Stimulated activated effector memory CD8-positive, alpha-beta T cell treated with anti-CD3 and anti-CD28 coated beads, Interleukin-12 subunit alpha, Interleukin-12 subunit beta, amount 100 ng/mL, for 72 hours (primary cell): ENCODE measurements at places on chromosomes 16 and 17.

DNA sequence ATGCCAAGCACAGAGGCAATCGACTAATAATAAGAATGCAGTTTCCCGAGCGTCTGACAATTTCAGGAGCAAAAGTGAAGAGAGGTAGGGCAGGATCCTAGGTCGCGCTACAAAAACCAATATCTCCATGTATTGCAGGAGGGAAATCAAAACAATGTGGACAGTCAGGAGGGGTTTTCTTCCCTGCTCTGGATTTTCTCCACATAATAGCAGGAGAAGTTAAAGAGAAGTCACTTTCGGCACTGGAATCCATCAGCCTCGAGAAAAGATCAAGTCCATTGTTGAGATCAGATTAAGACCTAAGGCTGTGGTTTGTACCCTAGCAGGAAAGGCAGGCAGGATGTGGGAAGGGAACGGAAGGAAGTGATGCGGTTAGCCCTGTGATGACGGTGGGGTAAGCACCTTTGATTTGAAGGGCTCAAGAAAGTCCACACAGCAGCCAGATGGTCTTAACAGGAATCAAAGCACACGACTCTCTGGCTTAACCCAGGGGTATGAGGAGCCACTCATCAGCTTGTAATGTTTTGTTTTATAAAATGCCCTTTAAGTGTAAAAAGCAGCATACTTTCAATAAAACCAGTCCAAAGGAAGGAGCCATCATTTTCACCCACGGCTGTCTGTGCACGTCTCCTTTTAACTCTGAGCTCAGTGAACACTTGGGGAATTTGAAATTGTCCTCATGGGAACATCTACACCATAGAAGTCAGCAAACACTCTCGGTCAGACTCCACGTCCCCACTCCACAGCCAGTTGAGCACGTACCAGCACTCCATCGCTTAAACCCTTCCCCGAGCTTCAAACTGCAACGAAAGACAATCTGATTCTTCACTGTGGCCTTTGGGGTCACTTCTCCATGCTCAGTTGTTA is 15.8 kb upstream of the AKTIP start:
- DNase-seq, result peak; percentile 51

DNA sequence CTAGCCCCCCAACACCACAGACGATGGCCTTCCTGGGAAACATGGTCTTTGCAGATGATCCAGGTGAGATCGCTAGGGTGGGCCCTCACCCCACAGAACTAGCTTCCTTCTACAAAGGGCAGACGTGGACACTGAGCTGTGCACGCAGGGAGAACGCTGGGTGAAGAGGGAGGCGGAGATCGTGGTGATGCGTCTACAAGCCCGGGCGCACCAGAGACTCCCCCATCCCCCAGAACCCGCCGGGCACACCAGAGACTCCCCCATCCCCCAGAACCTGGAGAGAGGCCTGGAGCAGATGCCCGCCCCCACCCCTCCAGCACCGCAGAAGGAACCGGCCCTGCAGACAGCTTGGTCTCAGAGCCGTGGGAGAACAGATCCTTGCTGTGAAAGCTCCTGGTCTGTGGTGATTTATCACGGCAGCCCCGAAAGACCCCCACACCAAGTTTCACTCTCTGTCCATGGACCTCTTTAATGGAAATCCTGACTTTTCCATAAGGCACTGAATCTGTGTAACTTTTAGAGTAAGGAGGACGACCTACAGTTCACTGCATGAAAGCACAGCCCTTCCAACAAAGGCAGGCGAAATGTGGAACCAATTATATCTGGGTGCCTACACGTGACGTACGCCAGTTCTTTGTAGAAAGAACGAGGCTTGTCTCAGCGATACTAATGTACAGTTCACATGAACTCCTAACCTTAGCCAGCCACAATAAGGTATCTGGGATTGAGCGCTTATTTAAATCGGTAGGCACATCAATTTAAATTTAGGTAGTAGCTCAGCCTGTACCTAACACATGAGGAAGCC is 88.5 kb downstream of the ANKRD11 start:
- DNase-seq, result no peak

DNA sequence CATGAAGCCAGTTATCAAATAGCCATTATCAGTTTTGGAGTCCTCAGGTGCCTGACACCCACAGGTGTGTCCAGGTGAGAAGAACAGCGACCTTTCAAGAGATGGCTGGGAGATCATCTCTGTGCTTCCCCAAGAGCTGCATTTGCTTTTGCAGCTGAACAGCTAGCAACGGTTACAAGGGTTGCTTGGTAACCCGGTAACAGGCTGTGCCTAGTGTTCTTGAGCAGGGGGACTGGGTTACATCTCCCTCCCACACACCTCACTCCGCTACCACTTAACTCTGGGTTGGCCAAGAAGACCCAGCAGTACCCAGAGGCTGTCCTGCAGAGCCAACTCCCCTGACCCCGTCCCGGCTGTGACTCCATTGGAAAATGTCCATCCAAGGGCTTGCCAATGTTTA is 147.0 kb downstream of the SLC39A11 start:
- DNase-seq, result no peak

GRCh38 chr17:19546289-19547065 is 12.8 kb downstream of the SLC47A1 start:
- DNase-seq, result no peak

GRCh38 chr16:29974291-29975133 is 844 bp downstream of the TAOK2 start:
- DNase-seq, result no peak

- DNase-seq, result peak; percentile 72
Observed at GRCh38 chr16:82263521-82264143, 93.6 kb upstream of the MPHOSPH6 start.

DNA sequence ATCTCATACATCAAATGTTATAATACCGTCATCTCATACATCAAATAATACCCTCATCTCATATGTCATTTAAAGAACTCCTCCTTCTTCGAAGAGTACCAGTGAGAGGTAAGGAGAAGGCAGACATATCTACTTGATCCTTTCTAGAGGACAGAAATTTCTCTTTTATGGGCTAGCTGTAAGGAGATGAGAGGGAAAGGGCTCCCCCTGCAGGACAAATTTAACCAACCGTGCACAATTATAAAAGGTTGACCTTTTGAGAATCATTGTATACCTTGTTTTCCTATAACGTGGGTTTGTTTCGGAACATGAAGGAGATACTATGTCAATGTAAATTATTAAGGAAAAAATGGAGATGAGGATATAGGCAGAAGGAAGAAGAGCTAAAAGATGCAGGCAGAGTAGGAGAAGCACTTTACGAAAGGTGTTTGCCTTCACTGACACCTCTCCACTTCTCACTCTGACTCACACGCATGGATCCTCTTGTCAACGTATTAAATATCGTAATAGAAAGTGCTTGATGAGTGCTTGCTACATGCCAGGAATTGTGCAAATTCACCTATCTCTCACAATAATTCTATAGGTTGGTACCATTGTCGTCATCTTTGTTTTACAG is 465.9 kb upstream of the ERCC4 start:
- DNase-seq, result no peak

- DNase-seq, result no peak
Observed at GRCh38 chr17:35875072-35875799, 4.9 kb downstream of the CCL5 start.

GRCh38 chr17:8618825-8619224 is 11.7 kb downstream of the MYH10 start:
- DNase-seq, result no peak

GRCh38 chr17:74417178-74418045 is 14.5 kb upstream of the GPRC5C start:
- no peak for DNase-seq

GRCh38 chr16:22370038-22370820 is 4.2 kb downstream of the CDR2 start:
- no peak for DNase-seq

- no peak for DNase-seq
Observed at GRCh38 chr17:82357394-82357793, 1.7 kb upstream of the TEX19 start.

DNA sequence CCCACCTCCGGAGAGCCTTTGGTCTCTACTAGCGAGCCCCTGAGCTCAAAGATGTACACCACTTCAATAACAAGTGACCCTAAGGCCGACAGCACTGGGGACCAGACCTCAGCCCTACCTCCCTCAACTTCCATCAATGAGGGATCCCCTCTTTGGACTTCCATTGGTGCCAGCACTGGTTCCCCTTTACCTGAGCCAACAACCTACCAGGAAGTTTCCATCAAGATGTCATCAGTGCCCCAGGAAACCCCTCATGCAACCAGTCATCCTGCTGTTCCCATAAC is 702 bp downstream of the SPN start:
- DNase-seq, result no peak

DNA sequence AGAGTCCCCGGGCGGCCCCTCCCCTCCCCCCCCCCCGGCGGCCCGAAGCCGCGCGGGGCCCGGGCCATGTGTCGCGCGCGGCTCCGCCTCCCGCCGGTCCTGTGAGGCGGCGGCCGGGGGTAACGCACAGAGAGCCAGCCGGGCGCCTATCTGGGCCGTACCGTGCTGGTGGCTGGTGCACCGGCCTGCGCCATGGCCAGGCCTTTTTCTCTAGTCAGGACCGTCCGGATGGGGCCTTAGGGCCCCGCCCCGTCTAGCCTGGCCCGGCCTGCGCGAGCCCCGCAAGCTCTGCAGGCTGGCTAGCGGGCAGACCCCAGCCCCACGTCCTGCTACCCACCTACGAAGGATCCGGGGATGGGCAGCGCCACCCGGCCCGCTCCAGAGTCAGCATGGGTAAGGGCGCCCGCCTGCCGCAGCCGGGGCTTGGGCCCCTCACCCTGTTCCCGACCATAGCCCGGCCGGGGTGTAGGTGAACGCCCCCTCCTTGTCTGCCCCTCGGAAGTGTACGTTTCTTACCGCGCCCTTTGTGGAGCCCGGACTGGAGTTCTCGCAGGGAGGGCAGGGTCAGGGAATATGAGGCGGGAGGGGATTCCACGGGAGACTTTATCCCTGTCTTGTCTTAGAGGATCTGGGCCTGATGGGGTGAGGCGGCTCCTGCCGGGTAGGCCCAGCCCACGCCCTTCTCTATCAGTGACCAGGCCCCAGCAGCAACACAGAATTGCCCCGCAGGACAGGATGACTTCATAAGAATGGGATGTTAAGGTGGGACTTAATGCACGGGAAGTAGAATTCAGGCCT is at the start of gene CENPT:
TSS of gene CENPT (minus strand) at position 630 of the 798 bp plus-strand sequence. CDS start 13,834 bp downstream, outside the sequence.
- DNase-seq, result no peak

DNA sequence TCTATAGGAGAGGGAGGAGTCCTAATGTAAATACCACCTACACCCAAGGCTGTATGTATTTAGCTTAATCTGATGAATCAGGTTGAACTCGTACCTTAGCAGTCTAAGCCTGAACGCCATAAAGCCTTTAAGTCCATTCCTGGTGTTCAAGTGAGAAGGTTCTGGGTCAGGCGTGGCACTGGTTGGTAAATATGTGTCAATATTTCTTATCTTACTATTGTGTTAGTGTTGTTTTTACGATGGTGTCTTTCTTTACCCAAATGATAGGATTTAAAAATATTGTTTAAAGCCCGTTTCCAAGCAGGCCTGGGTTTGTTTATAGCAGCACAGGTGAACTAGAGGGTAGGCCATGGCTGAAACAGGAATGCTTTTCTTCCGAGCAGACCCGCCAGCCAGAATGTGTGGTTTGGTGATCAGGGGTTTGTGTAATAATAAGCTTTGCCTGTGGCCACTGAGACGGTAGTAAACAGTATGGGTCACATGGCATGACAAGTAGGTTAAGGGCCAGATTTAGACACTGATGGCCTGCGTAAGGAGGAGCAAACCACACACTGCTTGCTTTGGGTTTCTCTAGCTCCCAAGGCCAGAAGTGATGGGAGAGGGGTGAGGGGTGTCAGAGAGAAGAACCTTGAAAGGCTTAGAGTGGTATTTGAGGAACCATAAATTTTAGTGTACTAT is 3.3 kb downstream of the TMEM94 start:
- no peak for DNase-seq

- no peak for DNase-seq
Observed at GRCh38 chr17:76327696-76328095, 19.6 kb upstream of the QRICH2 start.

- no peak for DNase-seq
Observed at GRCh38 chr16:5062051-5062450, 3.7 kb downstream of the C16orf89 start.

DNA sequence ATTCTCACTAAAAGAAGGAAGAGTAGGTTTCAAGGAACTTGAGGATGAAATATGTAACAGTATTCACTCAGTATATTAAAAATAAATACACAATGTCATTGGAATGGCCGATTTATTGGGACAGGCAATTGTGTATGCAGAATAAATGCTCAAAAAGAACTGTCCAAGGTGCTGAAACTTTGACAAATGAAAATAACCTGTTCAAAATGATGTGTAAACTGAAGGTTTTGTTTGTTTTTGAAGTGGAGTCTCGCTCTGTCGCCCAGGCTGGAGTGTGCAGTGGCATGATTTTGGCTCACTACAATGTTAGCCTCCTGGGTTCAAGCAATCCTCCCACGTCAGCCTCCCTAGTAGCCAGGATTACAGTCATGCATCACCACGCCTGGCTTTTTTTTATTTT is 318.7 kb upstream of the RBFOX1 start:
- no peak for DNase-seq

- no peak for DNase-seq
Observed at GRCh38 chr17:33668516-33668915, 375.4 kb upstream of the ASIC2 start.

- DNase-seq, result no peak
Observed at GRCh38 chr17:50093807-50094206, 1.3 kb upstream of the PDK2 start.

DNA sequence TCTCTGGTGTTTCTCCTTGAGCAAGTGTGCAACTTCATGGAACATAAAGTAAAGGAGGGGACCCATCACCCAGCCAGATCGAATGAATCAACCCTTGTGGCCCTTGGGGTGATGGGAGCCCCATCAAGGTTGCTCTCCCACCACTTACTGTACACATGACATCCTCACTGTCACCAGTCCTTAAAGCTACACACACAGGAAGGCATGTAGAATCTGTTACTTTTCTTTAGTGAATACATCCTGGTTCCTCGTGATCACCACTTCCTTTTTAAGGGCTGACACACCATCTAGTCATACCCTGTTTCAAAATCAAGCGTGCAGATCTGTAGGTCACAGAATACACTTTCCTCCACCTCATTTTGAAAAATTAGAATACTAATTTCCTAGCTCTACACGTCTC is 22.6 kb upstream of the MPHOSPH6 start:
- DNase-seq, result no peak

DNA sequence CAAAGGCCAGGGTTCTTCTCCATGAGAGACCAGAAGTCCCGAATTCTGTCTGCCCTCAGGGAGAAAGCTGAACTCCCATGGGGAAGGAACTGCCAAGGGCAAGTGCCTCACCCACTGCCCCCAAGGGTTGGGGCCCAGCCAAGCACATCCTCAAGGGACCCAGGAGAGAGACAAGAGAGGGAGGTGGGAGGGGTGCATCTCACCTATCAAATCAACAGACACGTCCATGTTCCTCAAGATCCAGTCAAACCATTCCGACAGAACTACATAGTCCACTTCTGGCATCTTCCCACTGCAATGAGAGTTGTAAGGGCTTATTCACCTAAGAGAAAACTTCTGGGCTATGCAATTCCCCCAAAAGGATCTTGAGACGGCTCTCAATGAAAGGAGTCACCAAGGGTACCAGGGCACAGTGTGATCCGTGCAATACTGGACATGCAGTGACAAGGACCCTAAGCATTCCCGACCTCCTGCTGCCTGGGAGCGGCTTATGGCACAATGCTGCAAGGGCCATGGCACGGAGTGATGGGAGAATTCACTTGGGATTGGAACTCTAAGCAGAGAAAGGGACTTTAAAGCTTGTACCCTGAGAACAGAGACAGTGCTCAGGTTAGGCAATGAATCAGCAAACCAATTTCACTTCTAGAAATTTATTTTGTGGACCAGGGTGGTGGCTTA is 32.2 kb downstream of the TK2 start:
- DNase-seq, result no peak

- DNase-seq, result no peak
Observed at GRCh38 chr16:85625053-85625452, 11.9 kb downstream of the GSE1 start.

- DNase-seq, result no peak
Observed at GRCh38 chr16:87145181-87146176, 171.7 kb downstream of the C16orf95 start.
